Fibroblast of villous mesenchyme (primary cell): ENCODE measurements at places on chromosomes 2 and 18. TPM values are rescaled to one million over a fixed set of nuclear protein-coding genes. Genes with fewer than 3 reads are reported as not detected.

- DNase-seq, result peak; percentile 48
Observed at GRCh38 chr2:169933124-169933711, 106.0 kb downstream of the UBR3 start.

- DNase-seq, result no peak
Observed at GRCh38 chr2:46699934-46700256, 215.7 kb downstream of the MCFD2 start.

Gene MAPK4
- under 0.01 TPM in 1 of 2 replicates, not detected in the other for total RNA-seq

Gene LRRC30
- total RNA-seq, result not detected in 2 replicates

GRCh38 chr2:144937066-144937465 lies 417.1 kb upstream of the ZEB2 start:
- DNase-seq, result no peak

DNA sequence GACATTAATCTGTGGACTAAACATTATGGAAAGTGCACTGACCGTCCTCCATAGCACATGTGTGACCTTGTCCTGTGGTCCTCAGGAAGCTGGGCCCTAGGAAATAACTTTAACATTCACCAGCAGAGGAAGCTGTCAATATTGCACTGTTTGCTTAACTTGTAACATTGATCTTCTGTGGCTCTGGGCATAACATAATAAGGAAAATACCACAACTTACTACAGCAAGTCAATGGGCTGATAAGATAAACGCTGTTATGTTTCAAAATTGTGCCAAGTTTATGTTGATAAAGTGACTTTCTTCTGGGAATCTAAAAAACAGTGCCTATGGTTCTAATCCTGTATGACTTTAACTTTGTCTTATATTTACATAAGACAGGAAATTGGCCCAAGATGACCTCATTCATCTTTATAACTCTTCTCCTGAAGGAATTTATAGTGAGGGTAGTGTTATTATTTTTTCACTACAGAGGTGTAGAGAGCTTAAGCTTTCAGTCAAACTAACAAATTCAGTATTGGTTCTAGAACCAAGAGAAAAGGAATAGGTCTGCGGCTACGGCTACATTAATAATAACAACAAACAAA lies 113.7 kb upstream of the MAP4K3 start:
- peak; percentile 70 for DNase-seq

GRCh38 chr2:32925283-32925815 lies 21.4 kb upstream of the LTBP1 start:
- DNase-seq, result no peak

Gene EFR3B
- total RNA-seq, result under 0.01 TPM in 2 replicates

Gene LYPD6
- total RNA-seq, result 4.3 and 5.2 TPM in 2 replicates

DNA sequence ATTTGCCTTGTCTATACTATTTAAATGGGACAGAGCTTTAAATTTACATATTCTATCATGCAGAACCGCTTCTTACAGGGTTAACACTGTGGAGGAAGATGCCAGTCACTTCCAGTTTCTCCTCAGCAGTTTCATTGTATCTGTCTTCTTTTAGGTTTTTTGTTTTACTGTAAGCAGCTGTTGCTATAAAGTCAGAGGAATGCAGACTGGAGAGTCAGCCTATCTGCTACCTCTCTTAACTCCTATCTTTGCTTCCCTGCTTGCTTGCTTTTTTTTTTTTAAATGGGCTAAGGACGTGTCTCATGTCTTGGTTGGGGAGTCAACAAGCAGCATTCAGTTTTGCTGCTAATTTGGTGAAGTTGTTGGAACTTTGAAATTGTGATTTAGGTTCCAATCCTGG lies 8.9 kb downstream of the EPC2 start:
- peak; percentile 63 for DNase-seq

- DNase-seq, result peak; percentile 81
Observed at GRCh38 chr2:219522111-219523030, 8.1 kb downstream of the ASIC4 start.

Gene ALKAL2
- 0.43 TPM in 1 of 2 replicates, not detected in the other for total RNA-seq

Gene RSAD2
- total RNA-seq, result 0.64 and 1.3 TPM in 2 replicates

DNA sequence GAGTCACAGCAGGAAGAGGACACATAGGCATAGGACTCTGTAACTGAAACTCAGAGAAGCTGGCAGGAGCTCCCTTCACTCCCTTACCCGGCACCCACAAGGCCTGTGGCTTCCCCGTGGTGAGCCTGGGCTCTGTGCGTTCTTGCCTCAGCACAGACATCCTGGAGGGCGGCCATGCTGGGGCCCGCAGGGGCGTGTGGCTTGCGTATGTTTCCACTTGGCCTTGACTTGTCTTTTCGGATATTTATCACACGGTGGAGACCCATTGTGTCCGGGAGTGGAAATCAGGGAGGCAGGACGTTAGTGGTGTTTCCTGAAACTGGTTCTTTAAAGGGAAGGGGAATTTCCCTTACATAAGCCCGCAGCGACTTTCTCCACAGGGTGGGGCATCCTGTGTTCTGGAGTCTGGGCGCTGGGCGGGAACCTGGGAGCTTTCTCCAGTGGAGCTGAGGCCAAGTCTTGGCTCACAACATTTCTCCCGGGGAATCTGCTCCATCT lies 49.9 kb upstream of the EML6 start:
- peak; percentile 76 for DNase-seq

Gene LYPD6B
- total RNA-seq, result 1.9 and 3.0 TPM in 2 replicates

- no peak for DNase-seq
Observed at GRCh38 chr18:24499814-24500213, 39.4 kb downstream of the HRH4 start.

- no peak for DNase-seq
Observed at GRCh38 chr18:33854086-33854826, 276.2 kb downstream of the ASXL3 start.

GRCh38 chr2:119475225-119475856 lies 43.7 kb downstream of the TMEM37 start:
- no peak for DNase-seq

DNA sequence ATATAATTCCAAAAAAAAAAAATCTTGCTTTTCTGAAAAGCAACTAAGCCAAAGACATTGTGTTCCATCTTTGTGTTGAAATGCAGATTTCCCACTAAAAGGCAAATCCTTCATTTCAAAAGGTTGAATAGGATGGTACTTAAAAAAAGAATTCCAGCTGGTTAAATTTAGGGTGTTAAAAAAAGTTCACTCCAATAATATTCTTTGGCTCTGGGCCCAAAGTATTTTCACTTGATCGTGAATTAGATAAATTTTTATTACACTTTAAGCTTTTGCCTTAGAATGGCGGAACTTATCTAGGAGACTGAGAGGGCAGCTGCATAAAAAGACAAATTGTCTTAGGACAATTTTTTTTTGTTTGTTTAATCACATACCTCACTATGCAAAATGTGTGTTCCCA lies 79.2 kb downstream of the BCL11A start:
- no peak for DNase-seq
